ENCODE measurements at places on chromosomes 1 and 21.

DNA sequence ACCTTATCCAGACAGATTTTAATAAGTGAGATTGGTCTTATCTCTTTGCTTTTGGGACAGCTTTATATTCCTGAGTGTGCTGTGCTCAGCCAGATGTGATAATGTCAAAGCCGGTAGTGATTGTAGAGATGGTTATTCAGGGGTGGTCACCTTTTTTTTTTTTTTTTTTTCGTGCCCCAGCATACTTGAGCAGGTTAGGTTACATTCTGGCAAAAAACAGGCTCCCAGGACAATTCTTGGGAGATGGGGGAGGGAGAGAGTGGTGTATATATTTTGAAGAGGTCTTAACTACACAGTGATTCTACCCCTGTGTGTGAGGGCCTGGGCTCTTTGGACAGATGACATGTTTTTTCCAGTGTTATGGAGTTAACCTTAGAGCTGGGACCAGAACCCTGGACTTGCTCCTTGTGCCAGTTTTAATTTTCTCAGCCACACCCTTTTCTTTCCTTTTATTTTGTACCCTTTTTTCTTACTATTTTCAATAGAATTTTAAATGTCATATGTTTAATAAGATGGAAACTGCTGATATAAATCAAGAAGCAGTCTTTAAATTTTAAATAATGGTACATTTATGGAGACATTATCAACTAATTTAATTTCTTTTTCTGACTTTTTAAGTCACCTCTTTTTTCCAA is 88.4 kb downstream of the DYRK1A start:
- DNase-seq, result no peak

GRCh38 chr1:211531194-211532087 is 39.5 kb upstream of the RD3 start:
- DNase-seq, result no peak

DNA sequence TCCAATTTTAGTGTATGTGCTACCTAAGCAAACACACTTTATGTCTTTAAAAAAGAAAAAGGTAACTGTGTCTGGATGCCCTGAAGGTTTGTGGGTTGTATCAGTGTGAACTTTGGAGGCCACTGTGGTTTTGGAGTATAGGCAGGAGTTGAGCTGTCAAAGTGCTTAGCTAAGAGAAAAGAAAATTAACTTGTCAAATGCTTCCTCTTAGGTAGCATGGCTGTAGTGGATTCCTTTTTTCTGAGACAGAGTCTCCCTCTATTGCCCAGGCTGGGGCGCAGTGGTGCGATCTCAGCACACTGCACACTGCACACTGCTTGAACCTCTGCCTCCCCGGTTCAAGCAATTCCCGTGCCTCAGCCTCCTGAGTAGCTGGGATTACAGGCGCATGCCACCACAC is 11.2 kb upstream of the SLC41A1 start:
- DNase-seq, result no peak

- DNase-seq, result peak; percentile 59
Measured at GRCh38 chr1:110309767-110310166, 29.4 kb upstream of the RBM15 start.

GRCh38 chr1:95041491-95042165 is 31.1 kb downstream of the ALG14 start:
- peak; percentile 90 for DNase-seq

- peak; percentile 19 for DNase-seq
Measured at GRCh38 chr1:59043796-59044195, 253.1 kb upstream of the FGGY start.
